ENCODE measurements at places on chromosomes 3 and 15. TPM values are rescaled to one million over a fixed set of nuclear protein-coding genes. Genes with fewer than 3 reads are reported as not detected.

DNA sequence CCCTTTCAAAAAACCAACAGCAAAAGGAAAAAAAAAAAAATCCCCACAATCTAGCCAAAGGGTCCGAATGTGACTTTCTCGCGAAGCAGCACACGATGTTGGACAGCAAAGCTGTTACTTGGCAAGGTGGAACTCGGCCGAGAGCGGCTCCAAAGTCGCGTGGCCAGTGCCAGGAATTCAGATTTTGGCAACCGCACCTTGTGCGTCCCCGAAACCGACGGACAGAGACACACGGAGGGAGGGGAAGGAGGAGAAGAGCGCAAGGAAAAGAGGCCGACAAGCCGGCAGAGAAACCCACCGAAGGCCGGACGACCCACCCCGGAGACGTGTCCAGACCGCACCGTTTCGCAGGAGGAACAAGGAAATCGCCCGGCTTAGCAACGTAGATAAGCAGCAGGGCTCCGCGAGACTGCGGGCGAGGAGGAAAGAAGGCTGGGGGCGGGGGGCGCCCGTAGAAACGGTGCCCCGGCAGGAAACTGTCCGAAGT lies 517.3 kb downstream of the MECOM start:
- no peak for DNase-seq

- DNase-seq: no peak
Observed at GRCh38 chr3:65153850-65154512, 466.2 kb upstream of the ADAMTS9 start.

- DNase-seq: no peak
Observed at GRCh38 chr3:16512435-16513140, 911 bp downstream of the RFTN1 start.

The POLQ gene
- polyA plus RNA-seq: 6.8 TPM

The DIS3L gene
- polyA plus RNA-seq: 39.1 TPM
